ENCODE measurements at places on chromosomes 13 and 19.

DNA sequence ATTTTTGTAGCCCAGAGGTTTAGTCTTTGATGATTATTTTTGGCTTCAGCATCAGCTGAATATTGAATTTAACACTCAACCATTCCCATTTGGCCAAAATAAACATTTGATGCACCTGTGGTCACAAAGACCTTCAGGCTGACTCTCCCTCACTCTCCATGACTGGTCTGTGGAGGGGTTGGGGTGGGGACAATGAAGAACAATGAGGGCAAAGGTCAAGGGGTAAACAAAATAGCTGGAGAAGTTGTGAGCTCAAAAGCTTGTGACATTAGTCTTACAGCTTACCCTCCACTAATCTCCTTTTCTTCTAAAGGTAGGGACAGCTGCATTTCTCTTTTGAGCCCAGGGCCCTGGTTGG, 86.9 kb downstream of the SLC15A1 start:
- DNase-seq, result no peak

GRCh38 chr13:53759016-53759415, 730.4 kb downstream of the OLFM4 start:
- no peak for DNase-seq

- DNase-seq, result peak; percentile 69
These were observed 590 bp upstream of the LGI4 start for GRCh38 chr19:35135389-35135909.

DNA sequence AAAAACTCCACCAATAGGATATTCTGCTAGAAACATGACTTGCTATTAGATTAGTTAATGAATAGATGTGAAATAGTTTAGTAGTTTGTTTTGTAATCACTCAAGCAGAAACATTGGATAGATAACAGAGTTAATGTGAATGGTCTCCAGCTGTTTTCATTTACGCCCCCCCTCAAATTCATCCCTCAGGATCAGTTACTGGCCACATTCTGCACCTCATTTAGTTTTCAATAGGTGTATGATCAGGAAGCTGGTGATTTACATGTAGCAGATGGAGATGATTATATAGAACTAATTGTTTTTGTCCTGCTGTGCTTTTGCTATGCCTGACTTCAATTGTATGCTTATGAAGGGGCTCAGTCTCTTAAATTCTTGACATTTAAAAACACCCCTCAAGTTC, 759.0 kb downstream of the SLITRK6 start:
- no peak for DNase-seq

DNA sequence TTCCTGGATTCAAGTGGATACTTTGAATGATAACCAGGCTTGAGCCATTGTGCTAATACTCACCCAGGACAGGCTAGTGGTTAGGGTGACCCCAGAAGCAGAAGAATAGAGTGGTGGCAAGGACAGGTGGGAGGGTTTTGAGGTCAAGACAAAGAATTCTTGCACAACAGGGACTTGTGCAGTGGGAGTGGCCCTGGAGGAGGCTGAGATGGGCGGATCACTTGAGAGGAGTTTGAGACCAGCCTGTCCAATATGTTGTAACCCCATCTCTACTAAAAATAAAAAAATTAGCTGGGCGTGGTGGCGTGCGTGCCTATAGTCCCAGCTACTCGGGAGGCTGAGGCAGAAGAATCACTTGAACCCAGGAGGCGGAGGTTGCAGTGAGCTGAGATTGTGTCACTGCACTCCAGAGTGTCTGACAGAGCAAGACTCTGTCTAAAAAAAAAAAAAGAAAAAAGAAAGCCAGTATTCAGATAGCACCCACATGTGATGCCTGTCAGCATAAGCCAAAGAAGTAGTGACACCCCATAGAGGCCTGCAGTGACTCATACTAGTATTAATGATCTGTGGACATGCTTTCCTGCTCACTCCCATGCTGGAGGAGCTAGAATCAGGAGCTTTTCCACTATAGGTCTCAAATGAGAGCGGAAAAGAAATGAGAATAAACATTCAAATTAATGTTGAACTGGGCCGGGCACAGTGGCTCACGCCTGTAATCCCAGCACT, 78.7 kb downstream of the RNF17 start:
- DNase-seq, result no peak

DNA sequence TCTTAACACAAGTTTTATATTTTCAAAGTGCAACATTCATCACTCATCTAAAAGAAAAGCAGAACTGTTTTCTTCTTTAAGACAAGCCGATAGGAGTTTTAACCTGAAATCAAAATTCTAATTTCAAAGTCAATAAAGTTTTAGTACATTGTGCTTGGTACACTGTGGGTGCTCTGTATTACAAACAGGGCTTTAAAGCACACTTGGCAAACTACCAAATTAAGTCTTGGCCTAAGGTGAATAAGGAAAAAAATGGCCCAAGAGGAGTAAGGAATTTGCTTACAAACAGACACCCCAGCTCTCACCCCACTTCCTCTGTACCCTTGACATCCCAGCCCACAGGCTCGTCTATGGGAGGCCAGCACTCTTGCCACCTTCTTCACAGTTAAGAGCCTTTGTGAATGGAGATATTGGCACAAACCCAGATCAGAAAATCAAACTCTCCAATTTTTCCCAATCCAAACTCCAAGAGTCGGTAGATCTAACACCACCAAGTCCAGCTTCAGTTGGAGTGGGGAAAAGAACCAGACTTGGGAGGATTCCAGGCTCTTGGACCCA, 66.0 kb downstream of the ABCC4 start:
- no peak for DNase-seq

- DNase-seq, result no peak
These were observed 116.7 kb downstream of the COL4A2 start for GRCh38 chr13:110423689-110424302.

DNA sequence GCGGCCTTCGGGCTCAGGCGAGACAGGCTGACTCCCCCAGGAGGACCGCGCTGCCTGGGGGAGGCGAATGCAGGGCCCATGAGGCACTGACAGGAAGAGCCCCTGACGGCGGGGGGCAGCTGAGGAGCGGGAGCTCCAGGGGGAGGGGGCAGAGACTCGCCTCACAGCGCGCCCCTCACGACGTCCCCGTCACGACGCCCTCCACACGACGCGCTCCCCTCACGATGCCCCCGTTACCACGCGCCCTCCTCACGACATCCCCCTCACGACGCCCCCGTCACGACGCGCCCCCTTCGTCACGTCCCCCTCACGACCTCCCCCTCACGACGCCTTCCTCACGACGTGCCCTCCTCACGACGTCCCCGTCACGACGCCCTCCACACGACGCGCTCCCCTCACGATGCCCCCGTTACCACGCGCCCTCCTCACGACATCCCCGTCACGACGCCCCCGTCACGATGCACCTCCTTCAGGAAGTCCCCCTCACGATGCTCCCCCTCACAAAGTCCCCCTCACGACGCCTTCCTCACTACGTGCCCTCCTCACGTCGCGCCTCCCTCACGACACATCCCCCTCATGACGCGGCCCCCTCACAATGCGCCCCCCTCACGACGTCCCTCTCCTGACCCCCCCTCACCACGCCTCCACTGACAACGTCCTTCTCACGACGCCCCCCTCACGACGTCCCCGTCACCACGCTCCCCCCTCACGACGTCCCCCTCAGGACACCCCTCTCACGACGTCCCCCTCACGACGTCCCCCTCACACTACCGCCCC, 99.6 kb downstream of the ING1 start:
- DNase-seq, result no peak

DNA sequence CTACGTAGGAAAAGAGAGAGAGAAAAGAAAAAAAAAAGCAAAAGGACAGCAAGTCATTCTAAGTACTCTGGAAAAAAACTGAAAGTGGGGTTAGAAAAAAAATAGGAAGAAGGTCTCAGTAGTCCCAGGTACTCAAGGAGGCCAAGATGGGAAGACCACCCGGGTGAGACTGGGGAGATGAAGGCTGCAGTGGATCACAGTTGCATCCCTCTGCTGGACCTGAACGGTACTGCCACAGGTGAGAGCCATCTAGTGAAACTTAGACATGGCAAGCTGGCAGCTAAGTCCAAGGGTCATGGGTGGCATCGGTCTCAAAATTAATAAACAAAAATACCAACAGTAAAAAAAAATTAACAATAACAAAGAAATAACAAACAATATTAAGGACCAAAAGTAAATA, 41.0 kb upstream of the ZNF91 start:
- no peak for DNase-seq

- DNase-seq, result no peak
These were observed 128.6 kb downstream of the DLEU7 start for GRCh38 chr13:50714891-50715290.

DNA sequence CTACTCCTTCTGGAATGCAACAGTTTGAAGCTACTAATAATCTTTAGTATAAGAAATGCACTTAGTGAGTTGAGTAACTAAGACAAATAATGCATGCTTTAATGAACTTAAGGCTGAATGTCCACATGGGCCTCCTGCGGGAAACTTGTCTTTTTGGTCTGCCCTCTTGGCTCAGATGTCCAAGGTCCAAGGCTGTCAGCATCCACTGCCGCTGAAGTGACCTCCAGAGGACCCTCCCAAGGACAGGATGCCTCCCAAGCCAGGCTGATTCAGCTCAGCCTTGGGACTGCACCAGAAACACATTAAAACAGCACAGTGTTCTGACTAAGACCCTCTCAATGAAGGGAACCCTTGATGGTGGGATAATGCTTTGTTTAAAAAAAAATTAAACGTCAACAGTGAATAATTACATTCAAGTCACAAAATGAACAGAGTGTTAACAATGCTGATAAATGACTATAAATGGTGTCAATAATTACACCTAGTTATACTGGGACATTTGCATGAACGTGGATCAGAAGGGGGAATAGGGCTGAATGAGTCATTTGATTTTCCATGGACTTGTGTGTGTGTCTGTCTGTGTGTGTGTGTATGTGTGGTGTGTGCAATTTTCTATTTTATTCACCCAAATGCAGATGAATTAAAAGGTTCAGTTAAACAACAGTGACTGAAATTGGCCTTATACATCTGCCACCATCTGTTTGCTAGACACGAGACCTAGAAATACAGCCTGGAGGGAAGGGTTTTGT, 150.5 kb downstream of the COL4A1 start:
- DNase-seq, result no peak

GRCh38 chr19:2034729-2035589, 16.1 kb downstream of the MKNK2 start:
- DNase-seq, result peak; percentile 65

- no peak for DNase-seq
These were observed 302.8 kb downstream of the MYO16 start for GRCh38 chr13:108932196-108932595.

DNA sequence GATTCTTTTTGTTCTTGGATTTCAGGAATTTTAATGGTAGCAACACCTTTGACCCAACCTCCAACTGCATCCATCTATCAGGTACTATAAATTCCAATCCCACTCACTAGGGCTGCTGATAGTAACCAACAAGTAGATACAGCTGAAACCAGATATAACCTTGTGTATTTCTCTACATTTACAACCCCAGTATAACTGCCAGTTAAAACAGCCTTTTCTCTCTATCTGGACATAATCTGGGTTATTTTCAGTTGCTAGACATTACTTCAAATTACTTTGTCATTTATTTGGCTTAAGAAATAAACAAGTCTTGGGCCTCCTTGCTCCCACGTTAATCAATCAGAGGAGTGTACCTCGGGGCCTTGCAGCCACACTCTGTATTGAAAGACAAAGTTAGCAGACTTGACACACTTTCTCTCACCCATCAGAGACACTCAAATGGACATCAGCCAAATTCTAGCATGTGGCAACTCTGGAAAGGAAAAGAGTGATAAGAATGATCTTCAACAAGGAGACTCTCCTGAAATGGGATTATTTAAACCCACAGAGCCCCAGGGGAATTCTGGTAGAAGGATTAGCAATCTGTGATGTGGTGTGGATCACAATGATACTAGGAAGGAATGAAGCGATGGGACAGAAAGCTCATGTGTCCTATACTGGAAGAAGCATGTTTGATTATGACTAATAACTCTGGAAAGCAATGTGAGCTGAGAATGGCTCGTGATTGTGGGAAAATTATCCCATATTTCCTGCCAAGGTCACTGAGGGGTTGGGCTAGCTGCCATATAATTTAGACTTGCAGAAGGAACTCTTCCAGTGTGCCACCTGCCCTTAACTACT, 157.5 kb downstream of the FLT1 start:
- no peak for DNase-seq

DNA sequence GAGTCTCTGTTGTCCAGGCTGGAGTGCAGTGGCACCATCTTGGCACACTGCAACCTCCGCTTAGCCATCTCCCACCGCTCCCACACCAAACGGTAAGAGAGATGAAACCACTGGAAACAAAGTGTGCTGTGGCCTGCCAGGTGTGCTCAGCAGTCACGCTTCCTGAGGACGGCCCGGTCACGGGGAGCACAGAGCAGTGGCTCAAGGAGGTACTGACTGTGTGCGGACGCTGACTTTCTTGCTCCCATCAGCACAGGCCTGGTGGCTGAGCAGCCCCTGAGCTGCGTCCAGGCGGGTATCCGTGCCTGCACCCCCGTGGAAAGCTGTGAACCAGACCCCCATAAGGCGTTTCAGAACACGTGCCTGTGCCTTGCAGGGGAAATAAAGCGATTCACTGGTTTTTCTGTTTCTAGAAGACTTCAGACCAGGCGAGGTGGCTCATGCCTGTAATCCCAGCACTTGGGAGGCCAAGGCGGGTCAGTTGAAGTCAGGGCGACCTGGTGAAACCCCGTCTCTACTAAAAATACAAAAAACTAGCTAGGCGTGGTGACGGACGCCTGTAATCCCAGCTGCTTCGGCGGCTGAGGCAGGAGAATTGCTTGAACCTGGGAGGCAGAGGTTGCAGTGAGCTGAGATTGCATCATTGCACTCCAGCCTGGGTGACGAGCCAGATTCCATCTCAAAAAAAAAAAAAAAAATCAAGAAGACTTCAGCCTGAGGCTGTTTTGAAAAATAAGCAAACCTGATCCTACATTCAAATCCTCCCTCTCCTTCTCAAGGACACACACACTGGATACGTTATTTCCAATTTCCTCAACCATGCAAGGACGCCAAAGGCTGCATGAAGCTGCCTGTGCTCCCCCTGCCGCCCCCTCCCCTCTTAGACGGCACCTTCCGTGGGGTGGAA, 25.5 kb downstream of the ADPRHL1 start:
- no peak for DNase-seq

DNA sequence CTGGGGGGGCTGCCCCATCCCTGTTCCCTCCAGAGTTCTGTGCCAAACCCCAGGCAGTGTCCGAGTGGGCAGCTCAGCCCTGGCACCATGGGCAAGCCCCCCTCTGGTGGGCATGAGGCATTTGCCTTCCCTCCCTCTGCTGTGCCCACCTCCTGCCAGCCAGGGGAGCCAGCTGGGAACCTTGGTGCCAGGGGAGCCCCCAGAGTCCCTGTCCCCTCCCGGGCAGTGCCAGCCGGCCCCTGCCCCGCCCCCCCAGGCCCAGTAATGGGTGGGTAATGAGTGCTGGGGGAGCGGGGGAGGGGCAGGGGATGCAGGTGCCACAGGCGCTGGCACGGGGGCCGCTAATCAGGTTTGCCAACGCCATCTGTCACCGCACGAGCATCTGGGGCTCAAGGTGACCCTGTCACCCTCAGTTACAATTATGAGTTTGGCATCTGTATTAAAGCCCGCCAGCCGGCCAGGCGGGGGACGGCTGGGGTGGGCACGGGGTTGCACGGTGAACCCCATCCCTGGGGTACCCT, 5.9 kb downstream of the DAND5 start:
- no peak for DNase-seq

DNA sequence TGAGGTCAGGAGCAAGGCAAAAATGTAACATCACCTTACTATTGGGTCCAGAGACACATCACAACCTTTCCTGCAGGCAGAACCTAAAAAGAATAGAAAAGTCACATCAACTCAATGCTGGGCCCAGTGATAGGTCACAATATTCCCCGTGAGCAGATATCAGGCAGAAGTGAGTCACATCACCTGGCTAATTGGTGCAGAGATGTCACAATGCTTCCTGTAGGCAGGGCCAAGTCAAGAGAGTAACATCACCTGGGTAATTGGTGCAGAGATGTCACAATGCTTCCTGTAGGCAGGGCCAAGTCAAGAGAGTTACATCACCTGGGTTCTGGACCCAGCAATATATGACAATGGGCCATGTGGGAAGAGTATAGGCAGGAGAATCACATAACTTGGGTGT, 63.4 kb downstream of the ZNF726 start:
- no peak for DNase-seq

Data from stimulated activated naive B cell treated with anti-CD40 and anti-IgM and Interleukin-4, amounts not matched to agents 10 μg/mL and 1 μg/mL and 100 μg/mL, for 72 hours (primary cell).